BJ (cell line): ENCODE measurements at places on chromosomes 5 and 9.

DNA sequence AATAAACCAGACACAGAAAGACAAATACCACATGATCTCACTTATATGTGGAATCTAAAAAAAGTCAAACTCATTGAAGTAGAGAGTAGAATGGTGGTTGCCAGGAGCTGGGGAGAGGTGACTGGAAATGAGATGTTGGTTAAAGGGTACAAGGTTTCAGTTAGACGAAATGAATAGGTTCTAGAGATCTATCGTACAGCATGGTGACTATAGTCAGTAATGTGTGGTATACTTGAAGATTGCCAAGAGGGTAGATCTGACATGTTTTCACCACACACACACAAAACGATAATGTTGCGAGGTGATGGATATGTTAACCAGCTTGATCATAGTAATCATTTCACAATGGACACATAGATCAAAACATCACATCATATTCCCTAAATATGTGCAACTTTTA, 46.4 kb downstream of the FGF1 start:
- DNase-seq = no peak

- DNase-seq = no peak
These were observed 33.0 kb downstream of the KIF4B start for GRCh38 chr5:155046591-155046990.

DNA sequence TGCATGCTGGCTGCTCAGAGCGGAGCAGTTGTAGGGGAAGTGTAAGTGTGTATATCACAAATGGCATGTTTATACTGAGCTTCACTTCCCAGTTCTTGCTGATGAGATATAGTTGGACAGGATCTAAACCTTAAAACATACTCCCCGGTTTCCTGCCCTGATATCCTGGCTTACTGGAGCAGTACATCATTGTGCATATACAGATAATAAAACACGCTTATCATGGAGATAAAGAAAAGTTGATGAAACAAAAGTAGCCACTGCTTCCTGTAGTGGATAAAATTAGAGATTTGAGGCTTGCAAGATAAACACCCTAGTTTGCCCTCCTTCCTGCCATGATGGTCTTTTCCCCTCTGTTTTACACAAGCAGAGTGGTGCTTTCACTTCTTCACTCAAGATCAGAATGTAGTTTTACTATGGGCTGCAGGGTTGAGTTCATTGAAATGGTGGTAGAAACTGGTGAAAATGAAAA, 15.0 kb downstream of the NPR3 start:
- no peak for DNase-seq

GRCh38 chr9:123318202-123318601, 37.8 kb upstream of the CRB2 start:
- DNase-seq = no peak

DNA sequence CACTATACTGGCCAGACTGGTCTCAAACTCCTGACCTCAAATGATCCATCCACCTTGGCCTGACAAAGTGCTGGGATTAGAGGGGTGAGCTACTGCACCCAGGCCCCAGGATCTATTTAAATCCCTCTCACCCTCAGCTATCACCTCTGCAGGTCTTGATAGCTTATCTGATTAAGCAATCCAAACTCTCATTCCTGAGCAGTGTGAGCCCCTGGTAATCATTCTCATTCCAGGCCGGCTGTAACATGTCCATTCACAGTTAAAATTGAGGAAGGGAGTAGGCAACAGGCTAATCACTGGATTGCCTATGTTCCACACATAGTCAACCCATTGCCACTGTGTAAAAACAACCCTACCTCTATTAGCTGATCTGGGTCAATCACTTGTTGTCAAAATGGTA, 111.1 kb downstream of the AGTPBP1 start:
- no peak for DNase-seq

- no peak for DNase-seq
These were observed 428.1 kb downstream of the ARHGEF28 start for GRCh38 chr5:74054139-74054538.

GRCh38 chr9:575139-575538, 266.4 kb upstream of the DMRT1 start:
- DNase-seq = no peak

DNA sequence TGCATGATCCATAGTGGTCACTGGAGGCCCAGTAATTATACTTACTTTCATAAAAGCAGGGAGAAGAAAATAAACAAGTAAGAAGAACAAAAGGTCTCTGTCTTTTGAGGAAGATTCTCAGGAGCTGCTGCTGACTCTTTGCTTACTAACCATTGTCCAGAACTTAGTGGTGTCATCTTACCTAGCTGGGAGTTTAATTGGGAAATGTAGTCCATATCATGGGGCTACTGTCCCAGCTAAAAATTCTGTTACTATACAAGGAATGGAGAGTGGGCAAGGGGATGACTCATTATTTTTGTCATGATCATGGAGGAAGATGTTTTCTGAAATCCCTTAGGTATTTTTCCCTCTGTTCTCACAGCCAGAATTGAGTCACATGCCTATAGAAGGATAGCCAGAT, 639.3 kb downstream of the MTRR start:
- no peak for DNase-seq

DNA sequence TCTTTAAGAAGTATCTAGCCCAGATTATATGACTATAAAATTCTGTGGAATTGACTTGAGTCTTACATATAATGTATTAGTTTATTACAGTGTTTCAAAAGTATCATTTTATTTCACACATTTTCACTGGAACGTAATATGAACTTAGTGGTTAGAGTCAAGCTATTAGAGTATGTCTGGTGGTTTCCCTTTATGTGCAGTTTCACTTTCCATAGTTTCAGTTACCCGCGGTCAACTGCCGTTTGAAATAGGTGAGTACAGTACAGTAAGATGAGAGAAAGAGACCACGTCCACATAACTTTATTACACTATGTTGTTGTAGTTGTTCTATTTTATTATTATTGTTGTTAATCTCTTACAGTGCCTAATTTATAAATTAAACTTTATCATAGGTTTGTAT, 50.5 kb downstream of the COMMD10 start:
- no peak for DNase-seq
